ENCODE measurements at places on chromosomes 2 and 18. TPM values are rescaled to one million over a fixed set of nuclear protein-coding genes. Genes with fewer than 3 reads are reported as not detected.

SLC4A5 gene
- not detected for total RNA-seq

SULT1C2 gene
- 0.05 TPM for total RNA-seq

AGXT gene
- not detected for total RNA-seq

CPS1 gene
- total RNA-seq: 0.85 TPM

GAREM2 gene
- total RNA-seq: 0.68 TPM

FER1L5 gene
- not detected for total RNA-seq

LOXL3 gene
- total RNA-seq: 0.85 TPM

- peak; percentile 53 for DNase-seq
Measured at GRCh38 chr2:190121971-190122370, 59.4 kb upstream of the MSTN start.

- no peak for DNase-seq
Measured at GRCh38 chr2:229725716-229726574, 11.6 kb upstream of the DNER start.

DNA sequence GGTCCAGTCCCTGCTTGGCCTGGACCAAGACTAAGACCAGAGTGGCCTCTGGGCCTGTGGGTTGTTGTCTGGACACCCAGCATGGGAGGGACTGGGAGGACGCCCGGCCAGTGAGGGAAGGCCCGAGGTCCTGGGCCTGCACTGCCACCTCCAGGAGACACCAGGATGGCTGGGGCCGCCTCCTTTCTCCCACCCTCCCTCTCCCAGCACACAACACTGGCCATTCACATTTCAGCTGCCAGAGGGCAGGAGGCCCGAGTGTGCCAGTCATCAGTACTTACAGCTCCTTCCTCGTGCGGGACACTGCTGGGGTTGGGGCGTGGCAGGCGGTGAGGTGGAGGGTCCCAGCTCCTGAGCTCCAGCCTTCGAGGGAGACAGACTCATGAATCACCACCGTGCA is 133.5 kb downstream of the ASB1 start:
- no peak for DNase-seq

DNA sequence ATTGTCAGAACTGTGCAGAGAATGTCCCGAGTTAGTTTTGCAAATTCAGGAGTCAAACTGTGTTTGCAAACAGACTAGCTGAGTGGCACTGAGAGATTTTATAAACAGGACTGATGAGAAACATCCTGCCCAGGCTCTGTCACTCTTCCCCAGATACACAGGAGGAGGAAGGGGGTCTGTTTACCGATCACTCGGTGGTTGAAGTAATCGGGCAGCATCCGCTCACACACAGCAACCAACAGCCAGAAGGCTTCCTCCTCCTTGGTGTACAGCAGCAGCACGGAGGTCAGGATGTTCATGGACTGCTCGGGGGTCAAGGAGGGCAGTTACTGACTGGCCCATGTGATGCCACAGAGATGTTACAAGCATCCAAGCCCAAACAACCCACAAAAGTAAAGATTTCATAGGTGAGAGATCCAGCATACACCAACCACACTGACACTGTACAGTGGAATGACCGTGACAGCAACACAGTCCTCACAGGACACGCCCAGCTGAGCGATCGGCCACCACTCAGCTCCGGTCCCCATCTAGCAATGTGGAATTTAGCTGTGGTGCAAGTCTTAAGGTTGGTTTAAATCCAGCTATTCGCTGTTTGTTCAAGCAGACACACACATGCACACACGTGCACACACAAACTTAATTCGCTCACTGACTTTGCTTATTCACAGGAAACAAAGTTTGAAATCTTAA is 30.1 kb downstream of the RPL31 start:
- no peak for DNase-seq

GRCh38 chr2:16123421-16123820 is 183.1 kb downstream of the MYCN start:
- DNase-seq: no peak

GRCh38 chr2:72278046-72278445 is 130.4 kb upstream of the CYP26B1 start:
- peak; percentile 29 for DNase-seq

DNA sequence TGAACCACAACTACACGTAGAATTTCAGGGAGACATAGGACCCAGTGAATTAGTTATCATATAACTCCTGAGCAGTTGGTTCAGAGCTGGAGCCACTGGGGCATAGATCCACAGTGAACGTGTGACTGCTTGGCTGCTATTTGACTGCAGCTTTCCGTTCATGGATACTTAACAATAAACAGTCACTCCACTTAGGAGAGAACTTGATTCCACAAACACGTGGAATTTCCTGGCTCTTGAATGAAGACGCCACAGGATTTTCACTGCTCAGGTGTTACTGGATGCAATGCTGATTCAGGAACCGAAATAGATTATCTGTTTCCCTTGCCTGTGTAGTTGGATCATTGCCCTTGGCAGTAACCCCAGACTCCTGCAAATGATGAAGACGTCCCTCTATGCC is 679.1 kb upstream of the ZEB2 start:
- peak; percentile 62 for DNase-seq

DNA sequence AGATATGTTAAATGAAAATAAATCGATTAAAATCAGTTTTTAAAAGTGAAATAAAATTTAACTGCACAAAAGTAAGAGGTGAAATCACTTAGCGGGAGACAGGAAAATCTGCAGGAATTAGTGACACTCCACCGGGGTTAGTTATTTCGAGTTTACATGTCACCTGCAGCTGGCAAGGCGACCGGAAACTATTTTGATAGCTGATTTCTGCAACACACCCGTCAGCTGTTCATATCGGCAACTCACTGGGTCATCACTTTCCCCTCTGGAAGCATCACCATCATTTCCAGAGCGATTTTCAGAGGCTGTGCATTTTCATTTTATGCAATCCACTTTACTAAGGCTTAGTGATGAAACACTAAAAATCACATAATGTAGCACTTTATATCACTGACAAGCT is 52.9 kb downstream of the PXDN start:
- no peak for DNase-seq

- DNase-seq: peak; percentile 51
Measured at GRCh38 chr2:190470256-190470826, 62.2 kb downstream of the MFSD6 start.

GRCh38 chr2:135066710-135067109 is 14.6 kb downstream of the RAB3GAP1 start:
- no peak for DNase-seq

- DNase-seq: peak; percentile 10
Measured at GRCh38 chr2:3242747-3243369, 134.8 kb downstream of the EIPR1 start.

GRCh38 chr2:236671896-236672562 is 102.4 kb downstream of the ACKR3 start:
- no peak for DNase-seq

GRCh38 chr18:58788971-58789875 is 75.5 kb upstream of the ZNF532 start:
- DNase-seq: peak; percentile 98
